ENCODE measurements at places on chromosomes 13 and 19.

DNA sequence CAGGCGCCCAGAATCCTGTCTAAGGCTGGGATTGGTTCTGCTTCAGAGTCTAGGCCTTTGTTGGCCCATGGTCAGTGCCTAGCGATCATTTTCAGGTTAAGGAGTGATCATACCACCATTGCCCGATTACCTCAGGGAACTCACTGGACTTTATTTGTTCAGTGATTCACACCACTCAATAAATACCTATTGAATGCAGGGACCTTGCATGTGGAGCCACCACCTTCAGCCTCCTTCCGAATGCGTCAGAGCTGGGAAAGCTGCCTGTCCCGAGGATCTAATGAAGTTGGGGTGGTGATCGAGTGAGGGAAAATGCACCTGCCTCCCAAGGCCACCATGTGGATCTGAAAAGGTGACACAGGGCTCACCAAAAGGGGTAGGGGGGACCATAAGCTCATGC lies 40.0 kb upstream of the POU2F2 start:
- no peak for DNase-seq

DNA sequence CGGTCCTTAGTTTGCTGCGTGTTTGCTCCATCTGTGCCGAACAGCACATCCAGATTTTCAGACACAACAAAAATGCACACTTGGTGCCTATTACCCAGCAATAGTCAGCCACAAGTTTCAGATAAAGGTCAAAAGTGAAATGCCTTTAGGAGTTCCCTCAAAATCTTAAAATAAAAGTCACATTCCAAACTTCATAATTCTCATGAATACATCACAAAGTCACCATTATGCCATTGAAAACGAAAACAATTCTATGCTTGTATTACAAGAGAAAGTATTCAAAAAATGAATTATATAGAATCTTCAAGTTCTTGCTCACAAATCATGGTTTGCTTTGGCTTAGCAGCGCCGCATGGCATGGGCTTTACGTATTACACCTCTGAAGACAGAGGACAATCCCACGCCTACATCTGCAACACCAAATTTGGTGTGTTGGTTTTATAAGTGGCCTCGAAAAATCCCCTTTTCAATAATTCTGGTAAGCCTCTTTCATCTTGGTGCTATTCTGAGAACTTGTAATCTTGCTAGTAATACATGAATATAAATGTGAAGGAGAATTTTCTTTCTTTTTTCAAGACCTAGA lies 26.6 kb downstream of the COL4A1 start:
- DNase-seq = no peak

DNA sequence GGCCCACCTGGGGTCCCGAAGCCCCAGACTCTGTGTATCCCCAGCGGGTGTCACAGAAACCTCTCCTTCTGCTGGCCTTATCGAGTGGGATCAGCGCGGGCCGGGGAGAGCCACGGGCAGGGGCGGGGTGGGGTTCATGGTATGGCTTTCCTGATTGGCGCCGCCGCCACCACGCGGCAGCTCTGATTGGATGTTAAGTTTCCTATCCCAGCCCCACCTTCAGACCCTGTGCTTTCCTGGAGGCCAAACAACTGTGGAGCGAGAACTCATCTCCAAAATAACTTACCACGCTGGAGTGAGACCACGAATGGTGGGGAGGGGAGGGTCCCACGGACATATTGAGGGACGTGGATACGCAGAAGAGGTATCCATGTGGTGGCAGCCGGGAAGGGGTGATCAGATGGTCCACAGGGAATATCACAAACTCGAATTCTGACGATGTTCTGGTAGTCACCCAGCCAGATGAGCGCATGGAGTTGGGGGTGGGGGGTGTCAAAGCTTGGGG lies 1.0 kb upstream of the ICAM5 start:
- peak; percentile 55 for DNase-seq

DNA sequence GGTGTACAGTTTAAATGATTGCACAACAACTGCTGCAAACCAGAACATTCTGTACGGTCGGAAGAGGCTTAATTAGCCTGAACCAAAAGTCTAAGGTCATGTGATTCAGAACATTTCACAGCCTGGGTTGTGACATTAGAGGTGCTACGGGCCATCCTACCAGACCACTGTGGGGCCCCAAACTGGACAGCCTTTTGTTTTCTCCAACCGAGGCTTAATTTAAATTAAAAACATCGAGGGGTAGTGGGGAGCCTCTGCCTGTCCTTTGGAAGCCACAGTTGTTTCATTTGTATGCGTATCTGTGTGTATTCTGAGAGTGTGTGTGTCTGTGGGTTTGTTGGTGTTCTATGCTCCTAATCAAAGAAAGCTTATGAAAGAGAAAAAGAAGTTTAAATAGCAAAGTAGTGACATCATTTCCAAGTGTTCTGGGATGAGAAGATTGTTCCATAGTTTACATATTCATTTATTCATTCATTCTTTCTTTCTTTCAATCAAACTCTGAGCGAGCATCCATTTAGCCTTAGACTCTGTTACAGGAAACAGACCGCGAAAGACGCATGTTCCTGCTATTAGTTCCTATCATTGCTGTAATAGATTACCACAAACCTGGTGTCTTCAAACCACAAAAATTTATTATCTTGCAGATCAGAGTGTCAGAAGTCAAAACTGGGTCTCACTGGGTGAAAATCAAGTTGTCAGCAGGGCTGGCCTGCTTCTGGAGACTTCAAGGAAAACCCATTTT lies 444.8 kb downstream of the FOXO1 start:
- DNase-seq = peak; percentile 7

- peak; percentile 36 for DNase-seq
These were observed at the start of gene STAP2 for GRCh38 chr19:4338441-4339355. Gene STAP2, minus strand, starts transcription at chr19:4338827. Its CDS starts 74 bp downstream, at chr19:4338753.

GRCh38 chr19:58330458-58330857 lies 3.7 kb downstream of the ZSCAN22 start:
- DNase-seq = no peak

DNA sequence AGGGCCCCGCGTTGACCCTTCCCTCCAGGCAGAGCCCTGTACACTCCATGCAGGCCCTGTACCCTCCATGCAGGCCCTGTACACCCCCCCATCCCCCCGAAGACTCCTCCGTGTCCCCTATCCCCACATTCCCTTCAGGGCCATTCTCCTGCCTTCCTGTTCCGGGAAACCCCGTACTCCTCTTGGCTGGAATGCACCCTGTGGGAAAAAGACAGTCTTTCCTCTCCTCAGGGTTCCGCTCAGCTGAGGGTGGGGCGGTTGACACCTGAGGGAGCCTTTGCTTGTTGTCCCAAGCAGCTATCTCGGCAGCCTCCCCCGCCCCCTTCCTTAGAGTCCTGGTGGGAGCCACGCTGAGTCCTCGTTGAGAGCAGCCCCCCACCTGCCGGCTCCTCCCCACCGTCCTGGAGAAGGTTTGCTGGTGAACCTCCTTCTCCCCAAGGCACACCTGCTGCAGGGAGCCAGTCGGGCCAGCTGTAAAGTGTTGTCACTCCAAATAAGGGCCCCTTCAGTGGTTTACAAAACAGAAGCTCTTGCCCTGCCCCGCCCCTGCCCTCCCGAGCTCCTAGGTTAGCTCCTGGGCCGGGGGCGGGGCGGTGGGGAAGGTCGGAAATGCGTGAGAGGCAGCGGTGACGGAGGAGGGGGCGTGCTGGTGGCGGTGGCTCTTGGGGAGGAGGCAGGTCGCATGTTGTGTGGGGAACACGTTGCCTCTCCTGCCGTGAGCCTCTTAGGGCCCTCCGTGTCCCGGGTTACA lies 1.5 kb downstream of the GNA11 start:
- DNase-seq = no peak

DNA sequence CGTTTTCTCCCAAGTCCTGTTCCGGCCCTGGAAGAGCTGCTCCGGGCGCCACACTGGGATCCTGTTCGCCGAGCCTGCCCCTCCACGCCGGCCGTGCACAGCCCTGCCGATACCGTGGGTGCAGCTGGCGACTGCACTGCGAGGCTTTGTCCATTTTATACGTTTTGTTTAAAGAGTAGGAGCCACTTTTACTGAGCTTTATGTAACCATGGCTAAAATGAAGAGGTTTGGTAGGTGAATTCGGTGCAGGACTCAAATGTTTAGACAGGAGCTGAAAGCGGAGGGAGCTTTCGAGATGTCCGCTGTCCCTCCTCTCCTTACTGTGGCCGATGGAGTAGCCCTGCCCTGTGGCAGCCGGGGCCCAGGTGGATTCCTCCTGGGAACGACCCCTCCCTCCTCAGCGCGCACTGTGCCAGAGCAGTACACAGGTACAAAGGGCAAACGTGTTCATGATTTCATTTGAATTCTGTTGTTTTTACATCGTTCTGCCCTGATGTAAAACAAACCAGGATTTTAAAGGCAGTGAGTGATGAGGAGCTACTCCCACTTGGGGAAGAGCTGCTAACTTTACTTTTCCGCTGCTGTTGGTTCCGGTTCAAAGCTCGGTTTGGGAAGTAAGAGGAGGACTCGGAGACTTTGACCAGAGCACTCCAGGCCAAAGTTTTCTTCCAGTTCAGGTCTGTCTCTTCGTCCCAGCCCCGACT lies 1.7 kb downstream of the COL4A2 start:
- DNase-seq = no peak

DNA sequence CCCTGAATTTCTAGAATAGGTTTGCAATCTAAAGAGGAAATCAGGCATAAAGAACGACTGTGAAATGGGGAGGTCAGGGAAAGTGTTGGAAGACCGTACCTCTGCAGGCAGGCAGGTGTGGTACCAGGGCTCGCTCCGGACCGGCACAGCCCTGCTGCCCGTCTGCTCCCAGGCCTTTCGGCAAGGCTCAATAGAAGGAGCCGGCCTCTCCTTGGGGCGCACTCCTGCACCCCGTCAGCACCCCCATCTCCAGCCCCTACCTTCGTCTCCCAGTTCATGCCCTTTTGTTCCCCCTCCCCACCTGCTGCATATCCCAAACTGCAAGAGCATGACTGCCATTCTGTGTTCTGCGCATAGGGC lies 139.8 kb upstream of the SOX1 start:
- no peak for DNase-seq

DNA sequence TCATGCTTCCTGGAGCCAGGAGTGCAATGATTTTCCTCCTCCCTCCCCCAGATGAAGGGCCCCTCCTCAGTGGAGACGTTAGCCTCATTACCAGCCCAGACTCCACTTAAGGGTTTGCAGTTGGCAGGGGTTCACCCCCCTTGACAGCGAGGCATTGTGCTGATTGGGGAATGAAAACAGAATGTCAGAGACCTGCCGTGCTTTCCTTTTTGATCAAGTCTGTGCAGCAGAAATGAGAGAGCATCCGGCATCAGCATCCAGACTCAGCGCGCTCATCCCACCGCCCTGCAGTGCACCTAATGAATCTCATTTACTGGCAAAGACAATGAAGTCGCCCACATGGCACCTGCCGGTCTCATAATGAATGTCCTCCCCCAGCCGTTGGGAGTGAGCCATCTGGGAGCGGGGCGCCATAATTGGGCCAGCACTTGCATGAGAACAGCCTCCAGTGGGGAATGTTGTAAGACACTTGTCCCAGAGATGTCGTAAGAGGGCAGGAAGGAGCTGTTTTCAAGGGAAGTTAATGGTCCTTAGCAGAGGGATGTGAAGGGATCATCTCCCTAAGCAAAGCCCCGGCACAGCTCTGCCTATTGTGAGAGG lies 98.3 kb upstream of the UQCRFS1 start:
- DNase-seq = no peak

DNA sequence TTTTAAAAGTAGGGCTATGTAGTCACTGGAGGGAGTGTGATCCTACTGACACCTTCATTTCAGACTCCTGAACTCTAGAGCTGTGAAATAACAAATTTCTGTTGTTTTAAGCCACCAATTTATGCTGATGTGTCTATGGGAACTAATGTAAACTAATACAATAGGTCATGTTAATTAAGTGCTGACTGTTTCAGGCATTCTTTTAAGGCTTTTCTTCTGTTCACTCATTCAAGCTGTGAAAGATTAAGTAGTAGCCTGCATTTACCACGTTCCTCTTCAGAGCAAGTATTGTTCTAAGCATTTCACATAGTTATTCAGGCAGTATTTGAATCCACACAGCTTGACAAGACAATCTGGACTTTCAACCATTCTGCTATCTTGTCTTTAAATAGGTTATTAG lies 1135.0 kb downstream of the SLITRK1 start:
- no peak for DNase-seq

DNA sequence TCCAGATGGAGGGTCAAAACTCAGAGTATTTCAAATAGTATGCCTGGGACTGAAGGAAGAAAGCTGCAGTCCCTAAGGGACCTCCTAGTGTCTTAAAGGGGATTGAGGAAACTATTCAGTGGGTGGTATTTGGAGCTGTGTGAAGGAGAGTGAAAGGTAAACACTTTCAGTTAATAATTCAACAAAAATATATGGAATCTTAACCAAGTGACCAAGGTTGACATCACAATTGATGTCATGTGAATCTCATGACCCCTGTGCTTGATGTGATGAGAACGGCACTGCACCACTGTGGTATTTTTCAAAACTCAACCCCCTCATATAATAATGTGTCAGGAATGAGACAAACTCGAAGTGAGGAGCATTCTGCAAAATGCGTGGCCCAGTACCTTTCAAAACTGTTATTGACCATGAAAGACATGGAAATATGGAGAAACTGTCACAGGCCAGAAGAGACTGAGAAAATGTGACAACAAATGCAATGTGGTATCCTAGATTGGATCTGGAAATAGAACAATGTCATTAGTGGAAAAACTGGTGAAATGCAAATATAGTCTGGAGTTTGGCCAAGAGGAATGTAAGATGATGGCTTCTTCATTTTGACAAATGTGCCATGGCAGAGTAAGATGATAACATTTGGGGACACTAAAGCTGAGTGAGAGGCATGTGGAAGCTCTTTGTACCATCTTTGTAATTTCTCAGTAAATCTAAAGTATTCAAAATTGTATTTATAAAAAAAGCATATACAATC lies 553.9 kb downstream of the RFC3 start:
- no peak for DNase-seq

DNA sequence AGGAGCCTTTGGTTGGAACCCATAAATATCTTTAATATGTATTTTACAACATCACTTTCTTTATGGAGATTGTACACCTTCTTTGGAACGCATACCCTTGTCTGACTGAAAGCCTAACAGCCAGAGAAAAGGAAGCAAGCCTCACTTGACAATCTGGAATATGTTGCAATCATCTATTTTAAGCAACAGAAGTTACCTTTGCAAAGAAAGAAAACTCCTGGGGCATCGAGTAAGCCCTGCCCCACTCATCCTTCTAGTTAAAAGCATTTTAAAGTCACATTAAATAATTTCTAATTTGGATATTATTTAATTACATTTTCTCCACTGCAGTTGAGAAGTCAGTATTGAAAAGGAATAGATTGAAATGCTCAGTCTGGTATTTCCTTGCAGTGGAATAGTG lies 542.7 kb downstream of the MYO16 start:
- no peak for DNase-seq

GRCh38 chr13:42561752-42562467 lies 12.0 kb upstream of the TNFSF11 start:
- DNase-seq = no peak

- DNase-seq = peak; percentile 74
These were observed 3.0 kb downstream of the GAS6 start for GRCh38 chr13:113860665-113861432.

GRCh38 chr19:48271531-48272151 lies 1.8 kb downstream of the ZNF114 start:
- no peak for DNase-seq

DNA sequence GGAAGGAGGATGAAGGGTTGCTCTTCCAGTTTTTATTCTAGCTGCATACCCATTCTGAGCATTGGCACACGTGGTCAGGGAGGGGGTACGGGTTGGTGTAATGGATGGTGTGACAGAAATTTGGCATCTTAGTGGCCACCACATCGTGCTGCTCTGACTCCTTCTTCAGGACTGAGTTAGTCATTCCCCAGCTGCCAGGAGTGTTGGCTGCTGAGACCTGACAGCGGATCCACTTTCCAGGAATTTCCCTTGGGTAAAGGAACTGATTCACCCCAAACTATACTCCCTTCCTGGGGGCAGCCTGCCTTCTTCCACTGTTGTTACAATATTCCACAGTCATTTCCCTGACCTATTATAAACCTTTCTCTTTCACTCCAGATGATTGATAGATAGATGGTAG lies 595.5 kb upstream of the KLHL1 start:
- no peak for DNase-seq

All from MM.1S (cell line).